HEK293T (cell line): ENCODE measurements at places on chromosomes 12 and 14.

DNA sequence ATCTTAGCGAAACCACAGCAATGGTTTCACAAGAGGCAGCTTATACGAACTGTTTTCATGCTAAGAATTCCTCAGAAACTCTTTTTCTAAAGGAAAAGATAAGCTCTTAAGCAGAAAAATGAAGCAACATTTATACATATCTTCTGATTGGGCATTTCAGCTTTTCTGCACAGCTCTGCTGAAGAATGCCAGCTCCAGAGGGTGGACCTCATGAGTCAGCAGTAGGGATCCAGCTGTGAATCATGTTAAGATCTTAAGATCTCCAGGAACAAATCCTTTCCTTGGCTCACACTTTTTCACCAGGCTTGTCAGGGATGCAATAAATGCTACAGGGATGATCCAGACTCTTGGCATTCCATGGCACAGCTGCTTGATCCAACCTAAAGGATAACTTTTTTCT lies 477.1 kb upstream of the CCDC196 start:
- no peak for DNase-seq

DNA sequence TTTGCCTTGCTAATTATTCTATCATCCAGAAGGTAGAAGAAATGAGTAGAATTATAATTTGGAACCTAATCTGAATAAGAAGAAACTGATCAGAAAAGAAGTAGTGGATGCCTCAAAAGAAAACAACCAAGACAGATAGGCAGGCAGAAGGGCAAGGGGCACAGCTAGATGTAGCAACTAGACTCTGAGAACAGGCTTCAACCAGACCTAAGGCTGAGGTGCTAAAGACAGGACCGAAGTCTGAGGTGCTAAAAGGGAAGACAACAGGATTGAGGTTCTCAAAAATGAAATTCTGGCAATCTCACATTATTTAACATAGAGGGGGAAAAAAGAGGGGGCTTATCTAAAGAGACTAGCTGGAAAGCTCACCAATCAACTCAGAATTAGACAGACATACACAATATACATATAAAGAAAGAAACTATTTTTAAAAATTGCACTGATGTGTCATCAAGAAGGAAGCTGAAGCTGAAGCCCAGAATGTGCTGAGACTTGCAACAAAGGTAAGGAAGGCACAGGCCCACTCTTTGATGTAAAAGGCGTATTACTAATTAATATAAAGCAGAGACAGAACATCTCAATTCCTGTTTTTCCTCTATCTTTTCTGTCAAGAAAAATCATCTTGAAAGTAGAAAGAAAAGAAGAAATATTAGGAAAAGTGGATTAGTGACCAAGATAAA lies 43.8 kb upstream of the CSRNP2 start:
- DNase-seq: no peak

DNA sequence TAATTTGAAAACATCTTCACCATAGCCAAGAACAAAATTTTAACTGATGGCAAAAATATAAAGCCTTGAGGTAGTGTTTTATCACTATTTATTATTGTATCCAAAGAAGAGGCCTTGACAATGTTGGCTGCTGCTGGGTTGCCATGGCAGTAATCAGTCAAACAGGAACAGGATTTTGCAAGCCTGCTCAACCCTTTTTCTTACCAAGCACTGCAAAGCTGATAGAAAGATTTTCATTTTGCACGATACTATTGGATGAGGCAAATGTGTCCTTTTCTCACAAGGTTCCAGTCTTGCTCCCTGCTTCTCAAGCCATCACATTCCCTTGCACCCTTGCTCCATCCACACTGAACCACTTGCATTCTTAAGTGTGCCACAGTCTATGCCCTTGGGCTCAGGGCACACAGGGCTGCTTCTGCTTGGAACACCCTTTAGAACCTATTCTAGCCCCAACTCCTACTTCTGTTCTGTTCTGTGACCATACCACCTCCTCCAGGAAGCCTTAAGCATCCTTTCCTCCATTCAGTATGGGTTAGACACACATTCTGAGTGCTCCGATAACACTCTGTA lies 76.5 kb upstream of the AMIGO2 start:
- DNase-seq: no peak

DNA sequence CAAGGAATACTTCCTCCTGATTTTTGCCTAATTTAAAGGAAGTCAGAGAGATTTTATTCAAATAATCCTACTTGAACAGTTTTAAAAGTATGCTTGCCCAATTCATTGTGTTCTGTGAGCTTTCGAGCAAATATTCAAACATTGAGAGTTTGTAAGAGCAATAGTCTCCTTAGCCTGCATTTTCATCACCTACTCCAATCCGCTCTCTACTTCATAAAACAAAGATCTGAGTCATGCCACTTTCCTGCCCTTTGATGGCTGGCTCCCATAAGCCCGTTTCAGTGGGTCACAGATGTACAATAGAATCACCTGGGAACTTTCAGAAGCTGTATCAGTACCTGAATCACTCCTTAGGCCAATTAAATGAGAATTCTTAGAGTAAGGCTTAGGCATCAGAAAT lies 319.2 kb downstream of the PDZRN4 start:
- DNase-seq: no peak

- DNase-seq: no peak
Measured at GRCh38 chr12:3436461-3437065, 54.4 kb upstream of the PRMT8 start.

DNA sequence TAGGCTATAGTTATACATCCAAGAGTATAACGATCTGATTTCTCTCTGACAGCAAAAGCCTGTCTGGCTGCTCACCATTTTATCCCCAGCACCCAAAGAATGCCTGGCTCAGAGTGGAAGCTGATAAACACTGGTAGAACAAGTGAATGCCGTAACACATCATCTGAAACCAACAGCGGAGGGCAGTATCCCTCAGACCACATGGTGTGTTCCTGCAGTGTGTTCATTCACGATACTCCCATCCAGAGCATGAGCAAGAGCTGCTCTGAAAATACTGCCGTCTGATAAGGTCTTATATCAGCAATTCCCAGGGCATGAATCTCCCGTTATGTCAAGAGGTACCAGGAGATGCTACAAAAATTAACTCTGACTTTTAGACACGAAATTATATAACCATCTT lies 95.9 kb downstream of the TTC7B start:
- no peak for DNase-seq
